Spleen (tissue), 13 donors: ENCODE measurements at places on chromosomes 12 and 14. TPM values are rescaled to one million over a fixed set of nuclear protein-coding genes. Genes with fewer than 3 reads are reported as not detected.

The RPL10L gene
- not detected for polyA plus RNA-seq

The SERPINA9 gene
- 0.10 TPM for polyA plus RNA-seq

The APOLD1 gene
- 1.3 TPM for polyA plus RNA-seq

The SERPINA12 gene
- not detected for polyA plus RNA-seq

The LUM gene
- polyA plus RNA-seq: 10.0 TPM

The GLIPR1L2 gene
- polyA plus RNA-seq: 0.77 TPM

The BATF gene
- polyA plus RNA-seq: 49.2 TPM

The SMIM41 gene
- 1.7 TPM for polyA plus RNA-seq

The ENDOU gene
- 0.16 TPM for polyA plus RNA-seq

The DLGAP5 gene
- 1.6 TPM for polyA plus RNA-seq

The KRT73 gene
- polyA plus RNA-seq: 0.16 TPM

The SLC38A4 gene
- polyA plus RNA-seq: 0.23 TPM

The RAPGEF3 gene
- polyA plus RNA-seq: 21.4 TPM

The CPM gene
- polyA plus RNA-seq: 3.5 TPM

The CDH24 gene
- 3.1 TPM for polyA plus RNA-seq

The DACT1 gene
- polyA plus RNA-seq: 2.6 TPM
